ENCODE measurements at places on chromosomes 2 and 18. TPM values are rescaled to one million over a fixed set of nuclear protein-coding genes. Genes with fewer than 3 reads are reported as not detected.

DNA sequence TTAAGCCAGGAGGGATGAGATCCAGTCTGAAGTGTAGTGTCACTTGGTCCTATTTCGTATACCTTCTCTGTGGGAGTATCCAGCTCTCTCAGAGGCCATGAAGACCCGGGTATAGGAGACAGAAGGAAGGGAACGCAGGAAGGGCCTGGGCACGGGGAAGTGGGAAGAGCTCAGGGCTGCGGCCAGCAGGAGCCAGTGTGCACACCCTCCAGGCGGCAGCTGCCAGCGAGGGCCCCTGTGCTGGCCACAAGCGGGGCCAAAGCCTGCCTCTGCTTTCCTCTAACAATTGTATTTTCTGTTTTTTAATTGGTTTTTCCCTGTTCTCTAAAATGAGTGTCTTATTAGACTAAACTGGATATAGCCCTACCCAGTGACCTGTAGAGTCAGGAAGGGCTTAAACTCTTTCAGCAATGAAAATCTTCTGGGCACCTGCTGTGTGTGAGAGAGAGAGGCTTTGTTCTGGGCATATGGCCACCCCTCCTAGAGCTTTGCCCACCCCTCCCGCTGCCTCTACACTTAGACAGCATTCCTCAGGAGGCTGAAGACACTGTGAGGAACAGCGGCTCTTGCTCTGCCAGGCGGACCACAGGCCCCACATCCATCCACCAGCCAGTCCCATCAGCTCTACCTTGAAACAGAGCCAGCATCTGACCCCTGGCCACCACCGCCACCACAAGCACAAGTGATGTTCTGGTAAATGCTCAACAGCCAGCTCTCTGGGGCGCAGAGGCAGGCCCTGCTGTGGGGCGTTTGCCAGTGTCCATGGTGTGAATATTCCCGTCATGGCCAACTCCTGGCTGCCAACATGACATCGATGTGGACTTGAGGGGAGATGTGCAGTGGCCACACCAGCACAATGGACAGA is 9.5 kb downstream of the GPR17 start:
- peak; percentile 43 for DNase-seq

Gene LRRTM1
- total RNA-seq: not detected

Gene SULT1C4
- 8.3 TPM for total RNA-seq

Gene MERTK
- 37.0 TPM for total RNA-seq

DNA sequence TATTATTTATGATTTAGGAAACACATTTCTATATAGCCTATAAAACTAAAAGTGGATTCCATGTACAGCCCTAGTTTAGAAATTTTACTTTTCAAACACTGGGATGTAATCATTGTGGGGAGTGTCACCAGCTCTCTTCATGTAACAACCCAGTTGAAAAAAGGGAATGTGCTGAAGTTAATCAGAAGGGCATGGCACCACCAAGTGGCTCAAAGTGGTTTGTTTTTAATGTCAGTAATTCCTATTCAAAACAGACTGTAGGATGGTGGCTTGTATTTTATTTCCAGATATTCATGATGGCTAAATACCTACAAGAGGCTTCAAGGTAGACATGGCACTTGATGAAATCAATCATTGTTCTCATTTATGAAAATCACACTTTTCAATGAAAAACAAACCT is 58.1 kb upstream of the TMEM182 start:
- no peak for DNase-seq

DNA sequence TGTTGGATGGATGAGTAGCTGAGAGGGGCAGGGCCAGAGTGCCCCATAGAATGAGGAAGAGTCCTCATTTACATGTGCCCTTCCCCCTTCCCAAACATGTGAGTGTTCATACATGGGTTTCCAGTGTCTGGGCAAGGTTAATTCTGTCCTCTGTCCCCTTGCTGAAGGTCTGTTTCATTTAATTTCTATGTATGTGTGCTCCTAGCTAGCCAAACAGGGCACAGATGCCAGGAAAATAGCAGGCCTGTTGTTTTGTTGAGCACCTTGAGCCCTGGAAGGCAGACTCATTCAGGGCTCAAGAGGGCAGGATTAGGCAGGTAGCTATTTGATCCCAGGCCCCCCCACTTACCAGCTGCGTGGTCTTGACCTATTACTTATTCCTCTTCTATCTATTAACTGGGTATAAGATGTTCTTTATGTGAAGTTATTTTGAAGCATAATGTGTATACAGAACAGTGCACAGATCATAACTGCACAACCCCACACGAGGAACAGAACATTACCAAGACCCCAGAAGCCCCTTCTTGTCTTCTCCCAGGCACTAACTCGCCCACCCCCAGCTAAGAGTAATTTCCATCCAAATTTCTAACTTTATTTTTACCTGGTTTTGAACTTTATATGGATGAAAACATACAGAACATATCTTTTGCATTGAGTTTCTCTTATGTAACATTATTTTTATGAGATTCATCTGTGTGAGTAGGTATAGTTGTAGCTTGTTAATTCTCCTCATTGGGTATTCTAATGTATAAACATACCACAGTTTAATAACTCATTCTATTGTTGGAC is 164.3 kb downstream of the RPIA start:
- no peak for DNase-seq

Gene GALNT5
- 23.0 TPM for total RNA-seq

Gene REG1A
- total RNA-seq: not detected

- no peak for DNase-seq
Measured at GRCh38 chr2:24618680-24619079, 127.6 kb downstream of the NCOA1 start.

Gene LAMA1
- total RNA-seq: 2.7 TPM

Gene CHST9
- total RNA-seq: 2.7 TPM

DNA sequence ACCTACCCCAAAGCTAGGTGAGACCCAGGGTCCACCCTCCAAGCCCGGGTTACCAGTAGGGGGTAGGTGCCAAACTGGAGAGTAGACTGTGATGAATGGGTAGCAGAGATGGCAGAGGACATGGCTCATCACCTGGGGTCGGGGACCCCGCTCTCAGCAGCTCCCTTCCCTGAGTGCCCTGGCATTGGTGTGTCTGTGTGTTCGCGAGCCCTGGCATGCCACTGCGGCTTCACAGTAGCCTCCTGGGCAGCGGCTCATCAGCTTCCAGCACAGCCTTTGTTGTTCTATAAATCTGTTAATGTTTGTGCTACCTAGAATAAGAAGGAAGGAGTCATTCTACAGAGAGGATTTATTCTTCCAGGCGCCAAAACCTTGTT is 62.6 kb upstream of the ALPP start:
- DNase-seq: no peak

DNA sequence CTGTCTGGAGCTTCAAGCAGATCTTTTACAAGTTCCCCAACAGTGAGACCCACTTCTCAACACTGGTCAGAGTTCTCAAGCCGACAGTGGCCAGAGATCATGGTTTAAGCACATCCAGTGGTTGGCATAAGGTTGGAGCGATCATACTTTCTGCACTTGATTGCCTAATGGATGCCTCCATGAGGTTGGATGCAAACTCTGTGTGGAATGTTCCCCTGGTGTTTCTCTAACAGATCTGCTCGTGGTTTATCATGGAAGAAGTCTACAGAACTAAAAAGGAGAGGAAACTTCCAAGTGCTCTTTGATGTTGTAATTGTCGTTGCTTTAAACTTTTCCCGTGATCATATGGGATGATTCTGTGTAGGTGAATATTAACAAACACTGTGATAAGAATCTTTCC is 60.7 kb downstream of the SH3RF3 start:
- DNase-seq: no peak

Gene TMEFF2
- total RNA-seq: not detected

DNA sequence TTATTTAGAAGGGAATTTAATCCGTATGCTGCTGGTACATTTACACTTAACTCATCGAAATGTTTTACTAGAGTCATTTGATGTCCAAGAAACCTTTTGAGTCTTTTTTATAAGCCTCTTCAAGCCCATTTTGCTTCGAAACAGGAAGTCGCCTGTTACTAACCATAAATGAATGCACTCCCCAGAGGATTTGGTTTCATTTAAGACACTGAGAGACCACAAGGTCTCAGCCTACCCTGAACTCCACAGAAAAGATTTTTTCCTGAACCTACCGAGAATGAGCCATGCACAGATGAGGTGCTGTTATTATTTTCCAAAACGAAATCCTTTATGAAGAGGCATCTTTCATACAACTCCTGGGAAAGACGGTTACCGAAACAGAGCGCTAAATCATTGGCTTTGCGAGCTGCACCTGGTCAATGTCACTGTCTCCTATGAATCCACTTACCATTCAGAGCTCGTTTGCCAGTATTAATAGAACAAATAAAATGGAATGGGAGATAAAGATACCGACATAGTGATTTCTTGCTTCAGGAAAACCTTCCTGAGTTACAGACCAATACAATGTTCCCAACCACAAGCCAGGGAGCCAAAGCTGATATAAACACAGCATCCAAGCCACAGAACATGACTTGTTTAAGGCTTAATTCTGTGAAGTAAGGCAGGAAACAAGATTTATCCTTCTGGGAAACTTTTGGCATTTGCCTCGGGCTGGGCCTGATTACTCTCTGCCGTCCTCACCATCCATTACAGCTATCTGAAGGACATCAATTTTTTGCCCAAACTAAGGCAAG is 382.1 kb downstream of the OSR1 start:
- no peak for DNase-seq

DNA sequence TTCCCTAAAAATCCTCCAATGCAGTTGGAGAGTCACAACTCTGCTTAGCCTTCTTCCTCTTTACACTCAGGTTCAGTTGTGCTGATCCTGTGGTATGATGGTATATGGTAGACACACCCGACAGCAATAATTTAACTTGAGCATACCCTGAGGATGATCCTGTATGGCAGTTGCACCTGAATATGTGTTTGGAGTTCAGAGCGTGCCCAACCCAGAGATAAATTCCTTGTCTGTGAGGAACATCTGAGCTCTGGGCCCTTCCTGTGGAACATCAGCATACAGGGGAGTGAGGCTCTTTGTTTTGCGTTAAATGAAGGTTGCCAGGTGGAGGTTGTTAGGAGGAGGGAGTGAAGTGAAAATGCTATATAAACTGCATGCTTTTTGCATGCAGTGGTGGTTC is 187.7 kb downstream of the MYO3B start:
- no peak for DNase-seq

- no peak for DNase-seq
Measured at GRCh38 chr2:39306626-39307025, 62.9 kb upstream of the CDKL4 start.

DNA sequence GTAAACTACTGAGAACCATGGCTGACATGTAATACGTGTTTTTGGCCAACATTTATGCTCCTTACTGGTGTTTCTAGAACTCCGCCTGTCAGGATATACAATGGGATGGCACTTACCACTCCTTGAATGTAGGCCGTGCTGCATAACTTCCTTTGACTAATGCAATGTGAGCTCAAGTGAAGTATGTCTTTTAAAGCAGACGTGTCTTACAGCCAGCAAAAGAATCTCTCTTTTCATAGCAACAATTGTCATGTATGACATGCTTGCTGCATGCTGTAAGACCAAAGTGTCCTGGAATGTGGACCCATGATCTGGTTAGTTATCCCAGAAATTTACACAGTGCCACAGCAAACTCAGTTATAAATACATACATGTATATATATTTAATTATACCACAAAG is 1202.7 kb upstream of the PIK3C3 start:
- DNase-seq: no peak

DNA sequence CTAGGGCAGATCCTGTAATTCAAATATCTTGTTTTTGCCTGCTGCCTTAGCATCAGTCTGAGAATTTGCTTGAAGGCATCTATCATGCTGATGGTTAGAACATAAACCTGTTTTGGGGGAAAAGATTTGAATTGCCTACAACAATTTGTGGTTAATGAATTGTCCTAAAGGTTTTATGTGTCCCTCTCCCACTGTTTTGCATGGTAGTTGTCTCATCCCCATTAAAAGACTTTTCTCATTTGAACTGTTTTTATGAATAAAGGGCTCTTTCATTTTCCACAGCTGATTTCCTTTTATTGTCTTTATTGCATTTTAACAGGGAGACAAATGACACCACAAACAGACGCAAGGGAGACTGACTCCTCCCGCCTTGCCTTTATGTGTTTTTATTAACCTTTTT is 275.6 kb downstream of the PIK3C3 start:
- no peak for DNase-seq

GRCh38 chr2:31113765-31114164 is 24.5 kb downstream of the GALNT14 start:
- DNase-seq: no peak

GRCh38 chr2:181853696-181854095 is 37.8 kb upstream of the ITPRID2 start:
- DNase-seq: no peak
